ENCODE measurements at places on chromosomes 2 and 18.
A peak's percentile ranks its signal among the peaks of the same experiment; 100 is the strongest.

DNA sequence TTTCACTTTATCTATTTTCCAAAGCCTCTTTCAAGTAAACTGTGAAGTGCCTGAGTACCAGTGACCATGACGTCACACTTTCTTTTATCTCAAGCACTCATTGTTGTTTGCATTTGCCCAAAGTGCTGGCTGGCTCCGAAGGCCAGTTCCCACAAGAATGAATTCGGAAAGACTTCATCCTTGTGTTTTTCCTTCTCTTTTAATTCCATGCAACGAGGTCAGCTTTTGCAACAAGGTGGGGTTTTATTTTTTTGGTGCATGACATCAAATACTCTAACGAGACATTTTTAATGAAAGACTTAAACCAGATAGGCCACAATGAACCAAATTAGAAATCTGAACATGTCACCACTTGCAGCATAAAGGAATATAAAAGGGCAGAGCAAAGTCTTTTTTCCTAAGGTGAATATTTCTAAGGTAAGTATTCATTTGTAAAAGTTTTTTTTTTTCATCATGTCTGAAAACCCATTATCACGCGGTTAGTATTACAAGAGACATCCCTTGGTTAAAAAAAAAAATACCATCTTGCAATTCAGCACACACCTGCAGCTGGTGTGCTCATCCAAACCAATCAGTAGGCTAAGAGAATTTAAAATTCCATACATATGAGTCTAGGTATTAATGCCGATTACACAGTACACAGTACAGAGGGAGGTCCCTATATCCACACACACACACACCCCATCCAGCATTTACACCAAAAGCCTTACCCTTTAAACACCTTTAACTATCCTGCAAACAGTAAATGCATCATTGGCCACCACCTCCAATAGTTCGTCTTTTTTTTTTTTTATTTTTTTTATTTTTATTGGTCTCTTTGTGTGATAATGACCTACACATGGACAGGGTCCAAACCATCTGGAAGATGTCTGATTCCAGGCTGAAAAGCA lies 2.3 kb downstream of the ARL4C start:
- DNase-seq, result no peak

- no peak for DNase-seq
Observed at GRCh38 chr2:191738667-191739066, 60.7 kb downstream of the NABP1 start.

DNA sequence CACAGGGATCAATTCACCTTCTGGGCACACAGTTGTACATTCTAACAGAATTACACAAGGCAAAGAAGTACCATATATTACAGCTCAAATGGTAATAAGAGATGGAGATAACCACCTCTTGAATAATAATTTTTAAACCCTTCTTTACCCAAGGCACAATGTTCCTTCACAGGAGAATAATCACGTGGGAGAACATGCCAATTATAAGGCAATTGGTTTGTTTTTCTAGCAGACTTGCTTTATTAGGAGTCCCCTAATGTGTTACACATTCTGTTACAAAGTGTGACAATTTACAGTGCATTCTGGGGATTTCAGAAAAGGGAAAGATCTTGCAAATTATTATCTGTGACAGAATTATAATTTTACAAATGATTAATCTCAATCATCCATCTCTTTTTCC lies 380.3 kb downstream of the RND3 start:
- no peak for DNase-seq

GRCh38 chr2:41129988-41130387 lies 678.1 kb upstream of the SLC8A1 start:
- DNase-seq, result no peak

DNA sequence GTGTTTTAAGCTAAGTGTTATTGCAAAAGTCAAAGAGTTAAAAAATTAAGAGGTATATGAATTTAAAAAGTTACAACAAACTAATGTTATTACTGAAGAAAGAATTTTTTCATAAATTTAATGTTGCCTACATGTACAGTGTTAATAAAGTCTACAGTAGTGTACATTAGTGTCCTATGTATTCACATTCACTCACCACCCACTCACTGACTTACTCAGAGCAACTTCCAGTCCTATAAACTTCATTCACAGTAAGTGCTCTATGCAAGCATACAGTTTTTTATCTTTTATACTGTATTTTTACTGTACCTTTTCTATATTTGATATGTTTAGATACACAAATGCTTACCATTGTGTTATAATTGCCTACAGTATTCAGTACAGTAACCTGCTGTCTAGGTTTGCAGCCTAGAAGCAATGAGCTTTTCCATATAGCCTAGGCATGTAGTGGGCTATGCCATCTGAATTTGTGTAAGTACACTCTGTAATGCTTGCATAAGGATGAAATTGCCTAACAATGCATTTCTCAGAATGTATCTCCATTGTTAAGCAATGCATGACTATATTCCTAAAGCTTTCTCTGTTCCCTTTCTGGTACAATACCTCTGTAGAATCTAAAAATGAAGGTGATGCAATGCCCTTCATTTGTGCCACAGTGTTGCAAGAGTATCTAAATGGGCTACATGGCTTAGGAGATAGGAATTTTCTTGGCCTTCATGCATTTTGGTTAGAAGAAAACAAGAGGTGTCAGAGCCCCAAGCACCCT lies 370.8 kb upstream of the NT5C1B start:
- peak; percentile 98 for DNase-seq

DNA sequence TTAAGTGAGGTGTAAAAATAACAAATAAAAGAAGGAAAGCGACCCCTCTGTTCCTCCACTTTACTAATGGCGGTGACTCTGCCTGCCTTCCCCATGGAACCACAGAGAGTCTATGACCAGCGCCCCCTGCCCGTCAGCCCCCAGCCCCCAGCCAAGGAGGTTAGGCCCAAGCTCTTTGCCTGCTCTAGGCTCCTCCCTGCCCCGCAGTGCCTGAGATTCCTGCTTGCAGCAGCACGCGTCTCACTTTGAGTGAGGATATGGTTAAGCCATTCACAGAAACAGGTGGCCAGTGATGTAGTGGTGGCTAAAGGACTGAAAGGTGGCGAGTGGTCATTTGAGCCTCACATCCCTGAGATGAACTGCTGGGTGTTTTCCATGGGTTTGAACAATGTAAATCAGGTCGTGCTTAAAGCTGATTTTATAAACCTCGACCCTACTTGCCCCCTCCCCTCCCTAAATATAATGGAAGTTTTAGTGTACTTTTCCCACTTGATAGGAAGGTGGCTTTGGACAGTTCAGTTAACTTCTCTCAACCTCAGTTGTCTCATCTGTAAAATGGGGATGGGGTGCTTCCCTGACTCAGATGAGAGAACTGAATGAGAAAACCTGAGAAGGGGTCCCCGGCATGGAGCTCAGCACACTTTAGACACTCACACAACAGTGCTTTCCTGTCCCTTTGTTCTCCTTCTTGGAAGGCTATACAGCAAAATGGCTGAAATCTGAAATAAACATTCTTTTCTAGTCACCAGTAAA lies 46.5 kb downstream of the IL1RL2 start:
- DNase-seq, result no peak

DNA sequence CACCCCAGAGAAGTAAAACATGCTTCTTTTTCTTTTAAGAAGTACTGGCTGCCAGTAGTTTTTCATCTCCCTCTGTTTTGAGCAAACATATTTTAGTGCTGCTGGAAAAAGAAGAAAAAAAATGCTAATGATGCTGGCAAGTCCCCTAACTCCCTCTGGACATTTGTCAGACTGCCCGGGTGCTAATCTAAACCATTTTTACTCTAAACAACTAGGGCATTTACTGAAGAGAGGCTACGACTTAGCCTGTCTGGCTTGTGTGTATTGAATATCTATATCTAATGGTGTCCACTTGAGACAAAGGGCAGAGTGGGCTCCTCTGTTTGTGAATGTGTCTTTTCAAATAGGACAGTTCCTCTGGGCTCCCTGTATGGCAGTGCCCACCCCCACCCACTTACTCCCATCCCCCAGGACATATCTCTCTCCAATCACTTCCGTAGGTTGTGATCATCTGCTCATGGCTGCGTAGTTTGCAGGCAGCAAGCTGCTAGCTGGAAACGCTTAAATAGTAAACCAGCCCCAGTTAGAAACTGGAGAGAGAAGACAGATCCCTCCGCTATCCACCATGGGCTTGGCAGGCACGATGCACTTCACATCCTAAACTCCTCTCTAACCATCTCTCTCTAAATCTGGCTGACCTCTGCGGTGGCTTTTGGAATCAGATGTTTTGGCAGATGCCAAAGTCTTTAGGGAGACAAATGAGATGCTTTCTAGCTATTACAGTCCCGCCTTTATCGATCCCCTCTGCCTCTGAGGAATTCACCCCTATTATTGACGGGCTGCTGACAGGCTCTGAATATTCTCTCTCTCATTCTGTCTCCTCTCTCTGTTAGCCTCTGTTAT lies 58.3 kb downstream of the DOCK10 start:
- DNase-seq, result no peak

DNA sequence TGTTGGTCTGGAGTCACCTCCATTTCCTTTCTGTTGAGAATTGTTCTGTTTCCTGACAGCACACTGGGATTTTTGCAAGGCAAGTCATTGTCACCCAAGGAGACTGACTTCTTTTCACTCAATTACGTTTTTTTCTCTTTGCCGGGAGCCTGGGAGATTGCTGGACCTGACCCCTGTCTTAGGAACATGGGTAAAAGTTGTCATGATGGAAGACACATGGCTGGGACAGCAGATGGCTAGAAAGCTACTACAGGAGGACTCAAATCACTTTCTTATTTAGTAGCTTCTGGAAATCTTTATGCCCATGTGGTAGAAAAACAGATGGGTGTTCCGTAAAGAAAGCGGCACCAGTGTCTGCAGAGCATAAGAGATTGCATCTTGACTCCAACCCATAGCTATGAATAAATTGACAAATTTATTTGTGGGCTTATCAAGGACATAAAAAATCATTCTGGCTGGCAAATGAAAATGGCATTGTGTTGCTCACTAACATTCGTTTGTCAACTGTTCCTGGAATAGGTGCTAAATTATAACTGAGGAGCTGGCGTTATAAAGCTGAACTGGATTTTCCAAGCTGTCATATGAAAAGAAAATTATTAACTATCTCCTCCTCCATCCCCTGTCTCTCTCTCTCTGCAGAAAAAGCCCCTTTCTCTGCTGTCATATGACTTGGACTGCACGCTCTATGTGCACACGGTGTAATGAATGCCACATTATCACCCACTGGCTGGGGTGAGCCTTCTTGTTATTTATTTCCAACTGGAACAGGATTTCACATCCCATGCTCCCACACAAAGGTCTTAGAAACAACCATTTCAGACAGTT lies 159.8 kb downstream of the SH3RF3 start:
- DNase-seq, result no peak

DNA sequence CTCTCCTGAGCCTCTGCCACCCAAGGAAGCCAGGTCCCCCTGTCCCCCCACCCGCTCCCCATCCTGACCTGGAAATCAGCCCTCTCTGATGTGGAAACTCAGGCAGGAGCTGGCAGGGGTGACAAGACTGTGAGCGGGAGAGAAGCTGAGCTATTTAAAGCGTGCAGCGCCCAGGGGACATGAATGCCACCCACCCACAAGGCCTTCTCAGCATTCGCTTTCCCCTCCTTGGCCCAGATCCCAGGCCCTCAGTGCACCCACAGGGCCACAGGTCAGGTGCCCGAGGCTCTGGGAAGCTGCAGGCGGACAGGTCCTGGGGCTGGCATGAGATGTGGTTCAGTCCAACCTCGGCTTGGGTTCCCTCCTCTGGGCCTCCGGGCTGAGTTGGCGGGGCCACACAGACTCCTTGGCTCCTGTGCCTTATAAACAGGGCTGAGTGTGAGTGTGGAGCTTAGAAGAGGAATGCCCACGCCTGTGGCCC lies 168.3 kb downstream of the SMAD7 start:
- DNase-seq, result peak; percentile 40

DNA sequence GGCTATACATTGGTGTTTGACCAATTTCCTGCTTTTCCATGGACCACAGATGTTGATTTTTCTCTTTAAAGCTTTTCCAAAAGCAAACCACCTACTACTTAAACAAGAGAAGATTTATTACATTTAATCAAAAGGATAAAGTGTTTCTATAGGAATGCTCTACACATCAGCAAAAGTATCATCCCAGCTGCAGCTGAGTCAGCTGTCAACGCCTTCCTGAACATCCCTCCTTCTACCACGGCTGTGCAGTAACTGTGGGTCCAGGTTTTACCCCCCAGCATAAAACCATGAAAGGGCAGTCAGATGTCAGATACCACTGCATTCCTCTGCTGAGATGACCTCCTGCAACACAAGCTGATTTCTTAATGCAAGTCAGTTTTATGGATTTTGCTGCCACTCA lies 524.5 kb upstream of the MEX3C start:
- no peak for DNase-seq

GRCh38 chr18:74073957-74074667 lies 73.5 kb downstream of the FBXO15 start:
- no peak for DNase-seq

DNA sequence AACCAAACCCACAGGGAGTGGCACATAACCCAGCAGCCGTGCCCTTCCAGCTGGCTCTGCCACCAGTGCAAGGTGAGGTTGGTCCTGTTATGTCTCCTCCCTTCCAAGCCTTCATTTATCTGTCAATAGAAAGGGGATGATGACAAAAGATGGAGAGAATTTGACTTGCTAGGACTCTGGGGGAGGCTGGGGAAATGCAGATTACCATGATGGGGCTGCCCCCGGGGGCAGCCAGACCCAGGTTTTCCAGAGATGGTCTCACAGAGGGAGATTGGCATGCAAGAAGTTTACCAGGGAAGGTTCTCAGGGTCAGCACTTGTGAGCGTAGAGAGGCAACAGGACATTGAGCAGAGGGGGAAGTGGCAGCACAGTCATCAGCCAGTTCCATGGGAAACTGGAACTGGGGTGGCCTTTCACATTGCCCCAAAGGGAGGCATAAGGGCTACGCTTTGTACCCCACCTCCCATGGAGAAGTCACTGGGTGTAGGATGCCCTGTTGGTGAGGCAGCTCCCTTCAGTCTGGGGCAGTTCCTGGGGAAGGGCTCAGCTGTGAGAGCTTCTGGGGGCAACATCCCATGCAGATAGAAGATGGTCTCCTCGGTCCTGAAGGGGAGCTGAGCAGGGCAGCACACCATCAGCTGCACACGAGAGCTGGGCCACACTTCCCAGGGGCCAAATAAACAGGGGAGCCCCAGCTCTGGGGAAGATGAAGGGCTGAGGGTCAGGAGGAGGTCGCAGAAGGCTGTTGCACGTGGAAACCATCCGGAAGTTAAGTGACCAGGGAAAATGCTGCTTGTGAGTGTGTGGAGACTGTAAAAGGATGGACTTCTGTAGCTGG lies 117.8 kb upstream of the EPC2 start:
- DNase-seq, result no peak

DNA sequence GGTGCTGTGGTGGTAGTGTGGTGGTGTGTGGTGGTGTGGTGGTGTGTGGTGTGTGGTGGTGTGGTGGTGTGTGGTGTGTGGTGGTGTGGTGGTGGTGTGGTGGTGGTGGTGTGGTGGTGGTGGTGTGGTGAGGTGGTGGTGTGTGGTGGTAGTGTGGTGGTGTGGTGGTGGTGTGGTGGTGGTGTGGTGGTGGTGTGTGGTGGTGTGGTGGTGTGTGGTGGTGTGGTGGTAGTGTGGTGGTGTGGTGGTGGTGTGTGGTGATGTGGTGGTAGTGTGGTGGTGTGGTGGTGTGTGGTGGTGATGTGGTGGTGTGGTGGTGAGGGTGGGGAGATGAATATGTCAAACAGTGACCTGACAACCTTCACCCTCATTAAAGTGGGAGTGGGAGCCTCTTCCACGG lies 55.6 kb upstream of the DLGAP1 start:
- DNase-seq, result no peak

- DNase-seq, result no peak
Observed at GRCh38 chr18:66623821-66624220, 19.9 kb upstream of the CDH19 start.

GRCh38 chr2:183248866-183249567 lies 124.8 kb downstream of the NUP35 start:
- no peak for DNase-seq

- DNase-seq, result no peak
Observed at GRCh38 chr2:154704991-154705390, 6.5 kb downstream of the KCNJ3 start.
